ENCODE measurements at places on chromosomes 3 and 15.

DNA sequence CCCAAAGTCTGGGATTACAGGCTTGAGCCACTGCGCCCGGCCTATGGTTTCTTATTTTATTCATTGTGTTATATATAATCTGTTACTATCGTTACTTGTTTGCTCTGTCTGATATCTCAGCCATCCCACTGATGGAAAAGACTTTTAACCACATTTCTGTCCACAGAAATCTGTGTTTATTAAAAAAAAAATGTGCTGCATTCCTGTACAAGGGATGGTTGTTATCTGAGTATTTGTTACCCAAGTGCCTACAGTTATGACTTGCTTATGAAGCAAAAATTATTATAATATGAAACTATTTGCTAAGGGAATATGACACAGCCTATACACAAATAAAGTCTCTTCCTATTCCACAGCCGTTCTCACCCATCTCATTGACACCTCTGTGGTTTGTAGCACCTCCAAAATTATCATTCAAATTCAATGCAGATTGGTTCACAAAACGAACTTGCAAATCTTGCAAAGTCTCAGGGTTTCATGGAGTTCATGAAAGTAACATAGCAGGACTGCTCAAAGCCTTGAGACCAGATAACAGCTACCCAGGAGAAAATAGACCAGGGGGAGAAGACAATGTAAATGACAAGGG, 47.4 kb upstream of the UBE2E1 start:
- DNase-seq, result no peak

- no peak for DNase-seq
Measured at GRCh38 chr15:37788767-37789396, 145.6 kb upstream of the TMCO5A start.

DNA sequence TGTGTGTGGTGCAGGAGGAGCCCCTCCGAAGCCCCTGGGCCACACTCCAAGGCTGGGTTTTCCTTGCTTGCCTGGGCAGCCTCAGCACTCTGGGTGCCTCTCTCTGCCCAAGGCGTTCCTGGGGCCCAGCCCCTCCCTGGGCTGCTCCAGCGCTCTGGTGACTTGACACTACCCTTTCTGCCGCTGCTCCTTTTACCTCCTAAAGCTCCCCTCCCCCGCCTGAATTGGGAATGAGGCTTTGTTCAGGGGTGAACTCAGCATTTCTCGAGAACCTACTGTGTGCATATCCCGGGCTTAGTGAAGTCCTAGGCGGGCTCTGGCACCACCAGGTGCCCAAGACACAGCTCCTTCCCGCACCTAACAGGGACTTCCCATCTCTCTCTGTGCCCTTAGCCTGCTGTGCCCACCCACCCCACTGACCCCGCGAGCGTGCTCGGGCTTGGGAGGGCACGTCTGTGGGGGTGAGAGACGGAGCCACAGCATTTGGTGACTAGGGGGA, 1.2 kb upstream of the BAHD1 start:
- DNase-seq, result peak; percentile 16

DNA sequence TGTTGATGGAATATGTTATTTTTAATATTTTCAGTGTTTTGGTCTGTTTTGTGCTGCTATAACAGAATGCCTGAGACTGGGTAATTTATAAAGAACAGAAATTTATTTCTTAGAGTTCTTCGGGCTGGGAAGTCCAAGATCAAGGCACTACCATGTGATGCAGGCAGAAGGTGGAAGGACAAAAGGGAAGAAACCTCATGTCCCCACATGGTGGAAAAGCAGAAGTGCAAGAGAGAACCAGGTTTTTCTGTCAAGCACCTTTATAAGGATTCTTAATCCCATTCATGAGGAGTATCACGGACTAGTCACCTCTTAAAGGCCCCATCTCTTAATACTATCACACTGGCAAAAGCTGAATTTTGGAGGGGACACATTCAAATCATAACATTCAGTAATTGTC, 57.9 kb upstream of the EPHB3 start:
- no peak for DNase-seq
